ACHN (cell line): ENCODE measurements at places on chromosomes 12 and 14.

GRCh38 chr12:96986883-96987523, 79.9 kb downstream of the NEDD1 start:
- DNase-seq, result peak; percentile 62

- DNase-seq, result no peak
Measured at GRCh38 chr14:55964091-55964490, 154.1 kb upstream of the PELI2 start.

GRCh38 chr12:106918746-106919145, 37.0 kb upstream of the TMEM263 start:
- DNase-seq, result peak; percentile 47

DNA sequence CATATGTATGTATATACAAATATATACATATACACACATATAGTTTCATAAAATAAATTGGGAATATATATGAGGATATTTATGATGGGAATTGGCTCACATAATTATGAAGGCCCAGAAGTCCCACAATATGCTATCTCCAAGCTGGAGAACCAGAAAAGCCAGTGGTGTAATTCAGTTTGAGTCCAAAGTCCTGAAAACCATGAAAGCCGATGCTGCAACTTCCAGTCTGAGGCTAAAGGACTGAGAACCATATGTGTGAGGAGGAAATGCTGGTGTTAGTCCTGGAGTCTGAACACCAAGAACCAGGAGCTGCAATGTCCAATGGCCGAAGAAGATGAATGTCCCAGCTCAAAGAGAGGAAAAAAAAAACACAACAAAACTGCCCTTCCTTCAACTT, 65.5 kb upstream of the PRKD1 start:
- no peak for DNase-seq

GRCh38 chr12:6284273-6284672, 26.2 kb upstream of the PLEKHG6 start:
- no peak for DNase-seq

DNA sequence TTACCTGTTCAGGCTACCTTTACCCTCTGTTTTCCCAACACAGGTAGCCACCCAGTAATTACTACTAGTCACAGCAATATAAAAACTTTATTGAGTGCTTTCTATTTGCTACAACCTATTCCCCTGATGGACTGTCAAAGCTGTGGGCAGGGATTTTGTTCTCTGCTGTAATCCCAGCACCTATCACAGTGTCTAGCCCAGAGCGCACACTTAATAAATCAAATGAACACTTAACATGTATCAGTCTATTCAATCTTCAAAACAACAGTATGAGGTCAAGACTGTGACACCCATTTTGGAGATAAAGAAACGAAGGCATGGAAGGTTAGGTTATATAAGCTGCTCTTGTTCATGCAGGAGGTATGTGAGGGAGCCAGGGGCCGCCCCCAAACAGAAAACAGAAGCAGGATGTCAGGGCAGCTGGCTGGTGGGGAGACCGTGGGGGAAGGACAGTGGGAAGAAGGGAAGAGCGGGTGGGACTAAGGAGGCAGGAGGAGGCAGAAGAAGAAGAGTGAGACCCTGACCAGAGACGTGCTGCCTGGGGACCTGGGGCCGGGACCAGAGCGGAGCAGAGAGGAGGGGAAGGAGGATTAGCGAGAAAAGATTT, 1.7 kb downstream of the TNFRSF1A start:
- peak; percentile 41 for DNase-seq

DNA sequence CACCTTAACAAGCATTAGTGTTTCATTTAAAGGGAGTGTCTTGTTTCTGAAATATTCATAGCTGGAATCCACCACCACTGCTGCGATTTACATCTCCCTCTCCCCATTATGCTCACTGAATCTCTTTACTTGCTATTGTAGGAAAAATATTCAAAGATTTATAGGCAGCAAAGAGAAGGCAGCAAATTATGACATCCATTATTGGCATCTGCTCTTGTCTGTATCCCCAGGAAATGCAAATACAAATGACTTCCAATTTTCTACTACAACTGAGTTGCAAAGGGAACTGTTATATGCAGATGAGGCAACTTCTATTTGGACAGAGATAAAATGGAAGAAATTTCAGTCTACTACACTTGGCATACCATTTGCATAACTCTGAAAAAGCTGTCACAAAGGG, 88.4 kb upstream of the PRKD1 start:
- DNase-seq, result no peak
